ENCODE measurements at places on chromosomes 4 and X. TPM values are rescaled to one million over a fixed set of nuclear protein-coding genes. Genes with fewer than 3 reads are reported as not detected.

The FREM3 gene
- total RNA-seq, result not detected

The GRIA2 gene
- total RNA-seq, result 21.3 TPM

The ADAM29 gene
- total RNA-seq, result not detected

GRCh38 chr4:183797445-183798300 lies 107.4 kb upstream of the STOX2 start:
- H3K4me3 ChIP-seq, result peak overlapping the region; percentile 67
- peaks cover 11% of the 10 kb centered on the region for H3K27me3 ChIP-seq
- peak; percentile 60 for DNase-seq
- H3K27ac ChIP-seq, result no peak overlapping the region

- H3K4me3 ChIP-seq, result no peak overlapping the region
- DNase-seq, result no peak
- H3K36me3 ChIP-seq, result no peaks in the 10 kb centered on the region
- H3K4me1 ChIP-seq, result no peaks in the 10 kb centered on the region
These were observed 9.7 kb upstream of the POLA1 start for GRCh38 chrX:24684048-24684447.

GRCh38 chr4:105399532-105400161 lies 74.2 kb downstream of the PPA2 start:
- H3K4me3 ChIP-seq, result no peak overlapping the region
- H3K36me3 ChIP-seq, result no peaks in the 10 kb centered on the region
- H3K27me3 ChIP-seq, result no peaks in the 10 kb centered on the region
- no peak overlapping the region for H3K27ac ChIP-seq
- H3K4me1 ChIP-seq, result no peaks in the 10 kb centered on the region

GRCh38 chr4:156217236-156217635 lies 263.6 kb upstream of the CTSO start:
- H3K27me3 ChIP-seq, result peaks cover 3% of the 10 kb centered on the region
- peaks cover 12% of the 10 kb centered on the region for H3K36me3 ChIP-seq
- DNase-seq, result no peak
- no peak overlapping the region for H3K27ac ChIP-seq

- H3K4me1 ChIP-seq, result peaks cover 2% of the 10 kb centered on the region
- no peak for DNase-seq
- peaks cover 1% of the 10 kb centered on the region for H3K27me3 ChIP-seq
- no peaks in the 10 kb centered on the region for H3K36me3 ChIP-seq
- H3K27ac ChIP-seq, result no peak overlapping the region
These were observed 43.8 kb downstream of the GEMIN8 start for GRCh38 chrX:13985697-13986435.

- H3K4me1 ChIP-seq, result no peaks in the 10 kb centered on the region
- peak within 1 kb of the TSS; percentile 28 for H3K27ac ChIP-seq
- peaks cover 1% of the 10 kb centered on the region for H3K27me3 ChIP-seq
These were observed at the start of gene GUCY1B1 for GRCh38 chr4:155758481-155759371. Gene GUCY1B1, plus strand, starts transcription at chr4:155759021. Its CDS starts 120 bp downstream, at chr4:155759141.

- no peaks in the 10 kb centered on the region for H3K27me3 ChIP-seq
- H3K4me3 ChIP-seq, result no peak overlapping the region
- DNase-seq, result no peak
- peaks cover 7% of the 10 kb centered on the region for H3K36me3 ChIP-seq
- H3K27ac ChIP-seq, result no peak overlapping the region
- H3K4me1 ChIP-seq, result no peaks in the 10 kb centered on the region
These were observed 169.9 kb downstream of the AFF2 start for GRCh38 chrX:148670277-148670676.

- H3K27ac ChIP-seq, result no peak overlapping the region
- no peaks in the 10 kb centered on the region for H3K36me3 ChIP-seq
- no peak for DNase-seq
- no peaks in the 10 kb centered on the region for H3K4me1 ChIP-seq
These were observed 21.6 kb upstream of the FGG start for GRCh38 chr4:154634058-154634457.

DNA sequence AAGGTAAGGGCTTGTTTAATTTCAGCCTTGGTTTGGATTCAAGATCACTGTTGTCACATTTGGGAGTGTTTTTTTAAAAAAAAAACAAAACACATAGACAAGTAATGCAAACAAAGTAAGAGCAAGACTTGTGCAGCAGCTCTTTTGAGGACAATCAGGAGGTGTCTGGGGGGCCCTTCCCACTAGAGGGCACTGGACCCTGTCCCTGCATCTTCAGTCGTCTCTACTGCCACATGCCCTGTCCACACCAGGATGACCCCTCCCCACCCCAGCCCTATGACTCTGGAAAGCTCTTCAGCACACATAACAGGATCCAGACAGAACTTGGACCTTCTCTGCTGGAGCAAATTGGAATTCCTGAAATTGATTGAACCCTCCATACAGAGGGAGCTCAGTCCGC lies 71.0 kb downstream of the USP46 start:
- H3K4me3 ChIP-seq, result no peak overlapping the region
- H3K27ac ChIP-seq, result no peak overlapping the region
- no peaks in the 10 kb centered on the region for H3K27me3 ChIP-seq

DNA sequence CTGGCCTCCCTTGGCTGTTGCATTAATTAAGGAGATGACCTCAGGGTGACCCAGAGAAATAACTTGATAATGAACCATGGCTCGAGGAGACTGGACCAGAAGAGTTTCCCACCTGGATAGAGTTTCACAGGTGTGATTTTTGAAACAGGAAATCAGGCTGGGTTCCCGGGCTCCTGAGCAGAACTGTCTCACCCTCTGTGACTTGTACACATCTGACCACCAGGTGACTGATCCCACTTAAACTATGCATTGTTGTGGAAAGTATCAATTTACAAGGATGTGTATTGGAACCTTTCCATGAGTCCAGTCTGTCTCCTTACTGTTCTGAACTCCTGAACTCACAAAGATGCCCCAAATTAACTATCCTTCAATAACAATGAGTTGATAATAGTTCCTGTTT lies 220.3 kb downstream of the PTTG2 start:
- H3K27me3 ChIP-seq, result no peaks in the 10 kb centered on the region
- no peak for DNase-seq
- no peak overlapping the region for H3K4me3 ChIP-seq
- H3K4me1 ChIP-seq, result peaks cover 9% of the 10 kb centered on the region
- no peak overlapping the region for H3K27ac ChIP-seq
- H3K36me3 ChIP-seq, result no peaks in the 10 kb centered on the region

Data from glutamatergic neuron (in vitro differentiated cells).